Kidney (tissue), 22 donors: ENCODE measurements at places on chromosomes 6 and 20. TPM values are rescaled to one million over a fixed set of nuclear protein-coding genes. Genes with fewer than 3 reads are reported as not detected.

Gene OOEP
- total RNA-seq, result 0.35 TPM

Gene EFCAB8
- 0.13 TPM for total RNA-seq

Gene NFS1
- total RNA-seq, result 31.5 TPM

Gene PYGB
- total RNA-seq, result 176 TPM

Gene PEDS1
- 16.3 TPM for total RNA-seq

Gene GRM1
- total RNA-seq, result 0.19 TPM

Gene ULBP1
- total RNA-seq, result 0.72 TPM

Gene TTLL9
- total RNA-seq, result 1.9 TPM

Gene MMP24
- 12.4 TPM for total RNA-seq

Gene ETV7
- total RNA-seq, result 4.6 TPM

Gene TMEM170B
- total RNA-seq, result 3.7 TPM

Gene FIG4
- total RNA-seq, result 17.8 TPM

Gene CRISP2
- not detected for total RNA-seq

Gene MRPL18
- total RNA-seq, result 56.7 TPM

Gene PSORS1C2
- not detected for total RNA-seq

Gene TSBP1
- not detected for total RNA-seq

Gene ASXL1
- total RNA-seq, result 71.1 TPM

Gene EDN3
- 0.19 TPM for total RNA-seq

Gene PKIB
- 5.3 TPM for total RNA-seq

Gene GABRR2
- 0.38 TPM for total RNA-seq

Gene NELFCD
- total RNA-seq, result 50.2 TPM

Gene MOXD1
- total RNA-seq, result 35.9 TPM

Gene PDYN
- total RNA-seq, result not detected

Gene NFATC2
- total RNA-seq, result 10.5 TPM

Gene NOX3
- not detected for total RNA-seq

Gene TRIM31
- 0.22 TPM for total RNA-seq

Gene STMN3
- 84.9 TPM for total RNA-seq

Gene FOXO3
- total RNA-seq, result 76.1 TPM

Gene FAM217B
- 15.5 TPM for total RNA-seq

Gene SASH1
- total RNA-seq, result 148 TPM

Gene SLC17A1
- total RNA-seq, result 26.3 TPM

Gene RAD21L1
- not detected for total RNA-seq

Gene BPIFB2
- not detected for total RNA-seq

Gene CYP21A2
- 3.2 TPM for total RNA-seq

Gene KHDRBS2
- 0.76 TPM for total RNA-seq

Gene GPLD1
- total RNA-seq, result 0.94 TPM
